ENCODE measurements at places on chromosomes 3 and 15. TPM values are rescaled to one million over a fixed set of nuclear protein-coding genes. Genes with fewer than 3 reads are reported as not detected.

The DLL4 gene
- 2.2 TPM for polyA plus RNA-seq

The CCDC13 gene
- 6.5 TPM for polyA plus RNA-seq

The NR1I2 gene
- polyA plus RNA-seq: 0.53 TPM

The PIK3CB gene
- polyA plus RNA-seq: 11.5 TPM

All from neural cell (in vitro differentiated cells).